ENCODE measurements at places on chromosomes 3 and 15.

DNA sequence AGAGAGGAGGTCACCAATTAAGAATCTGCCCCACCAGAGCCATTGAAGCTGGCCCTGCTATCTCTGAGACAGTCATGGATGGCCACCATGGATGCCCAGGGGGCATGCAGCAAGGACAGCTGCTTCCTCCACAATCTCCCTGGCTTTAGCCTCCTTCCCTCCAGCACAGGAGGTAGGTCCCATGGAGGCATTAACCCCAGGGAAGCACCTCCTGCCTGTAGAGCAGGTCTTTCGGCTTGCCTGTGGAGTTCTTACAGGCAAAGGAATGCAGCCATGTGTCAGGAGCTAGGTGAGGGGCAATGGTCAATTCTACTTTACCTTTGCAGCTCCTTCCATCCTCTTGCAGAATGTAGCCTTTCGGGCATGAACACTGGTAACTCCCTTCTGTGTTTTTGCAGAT is 93.8 kb downstream of the DUT start:
- no peak for DNase-seq

DNA sequence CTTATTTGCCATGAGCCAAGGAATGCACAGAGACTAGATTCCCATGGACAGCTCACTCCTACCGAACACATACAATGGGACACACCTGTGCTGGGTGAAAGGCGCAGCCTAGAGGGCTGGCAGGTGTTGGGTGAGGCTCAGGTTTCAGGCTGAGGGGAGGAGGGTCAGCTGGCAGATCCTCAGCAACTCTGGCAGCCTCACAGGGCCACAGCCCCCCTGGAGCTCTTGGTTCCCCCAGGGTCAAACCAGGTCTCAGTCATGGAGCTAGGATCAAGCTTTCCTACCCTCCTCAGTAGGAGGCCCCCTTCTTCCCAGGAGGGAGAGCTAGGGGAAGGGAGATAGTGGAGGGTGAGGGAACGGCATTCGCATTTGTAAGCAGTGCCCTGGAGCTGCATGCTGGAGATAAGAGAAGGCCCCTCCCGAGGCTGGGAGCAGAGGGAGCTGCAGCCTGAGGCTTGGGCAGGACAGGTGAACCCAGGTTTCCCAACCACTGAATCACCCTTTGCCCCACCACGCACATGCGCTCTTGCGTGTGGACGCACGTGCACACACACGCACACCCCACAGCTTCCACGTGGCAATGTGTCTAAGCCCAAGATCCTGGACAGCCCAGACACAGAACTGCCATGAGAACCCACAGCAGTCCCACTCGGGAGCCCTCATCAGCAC is 26.3 kb upstream of the TFRC start:
- DNase-seq, result no peak

- no peak for DNase-seq
Measured at GRCh38 chr3:129567176-129567705, 24.3 kb downstream of the H1-8 start.

- no peak for DNase-seq
Measured at GRCh38 chr15:91864664-91865063, 11.2 kb downstream of the SLCO3A1 start.

DNA sequence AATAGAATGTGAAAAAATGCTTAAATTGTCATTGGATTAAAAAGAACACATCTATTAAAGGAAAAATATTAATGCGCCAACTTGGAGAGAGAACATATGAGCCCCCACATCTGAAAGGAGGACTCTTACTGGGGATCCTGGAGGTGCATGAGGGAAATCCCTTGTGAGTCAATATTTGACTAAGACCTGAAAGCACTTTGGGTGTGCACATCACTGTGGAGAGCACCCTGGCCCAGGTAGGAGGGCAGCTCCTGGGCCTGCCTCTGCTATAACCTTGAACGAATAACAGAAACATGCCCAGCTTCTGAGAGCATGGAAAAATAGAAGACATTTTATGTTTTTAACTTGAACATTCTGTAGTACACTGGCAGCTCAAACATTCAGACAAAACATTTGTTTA is 199.8 kb downstream of the GAP43 start:
- DNase-seq, result no peak

DNA sequence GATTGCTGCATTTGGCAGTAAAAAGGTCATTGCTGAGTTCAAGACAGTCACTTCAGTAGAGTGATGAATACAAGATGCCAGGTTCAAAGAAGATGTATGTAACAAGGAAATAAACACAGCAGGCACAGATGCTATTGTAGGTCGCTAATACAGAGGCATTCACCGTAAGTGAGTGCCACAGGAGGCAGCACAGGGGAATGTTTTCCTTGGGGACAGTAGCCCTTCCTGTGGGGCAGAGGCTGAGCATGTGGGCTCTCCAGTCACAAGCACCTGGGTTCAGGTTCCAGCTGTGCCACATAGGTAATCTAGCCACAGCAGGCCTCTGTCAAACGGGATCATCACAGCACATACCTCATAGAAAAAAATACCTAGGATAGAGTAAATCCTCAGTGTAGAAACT is 86.3 kb downstream of the RSL24D1 start:
- DNase-seq, result no peak

DNA sequence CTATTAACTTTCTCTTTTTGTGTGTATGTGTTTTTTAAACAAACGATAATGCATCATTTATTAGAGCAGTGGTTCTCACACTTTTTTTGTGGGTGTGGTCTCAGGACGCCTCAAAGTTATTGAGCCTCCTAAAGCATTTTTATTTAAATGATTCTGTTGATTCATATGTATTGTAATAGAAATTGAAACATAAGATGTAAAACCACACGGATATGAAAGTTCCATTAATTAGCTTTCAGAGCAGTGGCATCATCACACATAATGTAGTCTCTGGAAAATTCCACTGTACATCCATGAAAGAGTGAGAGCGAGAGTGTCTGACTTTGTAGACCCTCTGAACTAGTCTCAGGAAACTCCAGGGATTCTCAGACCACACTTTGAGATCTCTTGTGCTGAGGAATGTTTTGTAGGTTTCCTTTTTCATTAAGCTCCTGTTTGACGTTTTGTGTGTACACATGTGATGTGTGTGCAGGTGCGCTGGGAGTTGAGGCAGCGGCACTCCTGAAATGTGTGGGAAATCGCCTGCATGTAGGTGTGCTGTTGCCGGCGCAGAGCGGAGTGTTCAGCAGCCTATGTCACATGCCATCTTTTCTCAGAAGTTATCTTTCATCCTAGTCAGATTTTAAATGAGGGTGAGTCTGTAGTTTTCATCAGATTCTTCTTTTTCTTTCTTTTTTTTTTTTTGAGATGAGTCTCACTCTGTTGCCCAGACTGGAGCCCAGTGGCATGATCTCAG is 5.3 kb upstream of the TRAK1 start:
- DNase-seq, result no peak

- no peak for DNase-seq
Measured at GRCh38 chr3:150268426-150269391, 139.4 kb upstream of the TSC22D2 start.

GRCh38 chr15:25246641-25247406 is 192.0 kb downstream of the UBE3A start:
- DNase-seq, result no peak

GRCh38 chr3:76991165-76991564 is 48.7 kb upstream of the ROBO2 start:
- DNase-seq, result no peak

GRCh38 chr3:31629054-31629453 is 96.3 kb downstream of the STT3B start:
- no peak for DNase-seq

GRCh38 chr3:72682936-72683452 is 165.3 kb downstream of the SHQ1 start:
- no peak for DNase-seq

GRCh38 chr15:87573039-87573438 is 683.5 kb downstream of the NTRK3 start:
- no peak for DNase-seq

GRCh38 chr15:22795206-22796063 is 9.0 kb downstream of the NIPA1 start:
- DNase-seq, result no peak

DNA sequence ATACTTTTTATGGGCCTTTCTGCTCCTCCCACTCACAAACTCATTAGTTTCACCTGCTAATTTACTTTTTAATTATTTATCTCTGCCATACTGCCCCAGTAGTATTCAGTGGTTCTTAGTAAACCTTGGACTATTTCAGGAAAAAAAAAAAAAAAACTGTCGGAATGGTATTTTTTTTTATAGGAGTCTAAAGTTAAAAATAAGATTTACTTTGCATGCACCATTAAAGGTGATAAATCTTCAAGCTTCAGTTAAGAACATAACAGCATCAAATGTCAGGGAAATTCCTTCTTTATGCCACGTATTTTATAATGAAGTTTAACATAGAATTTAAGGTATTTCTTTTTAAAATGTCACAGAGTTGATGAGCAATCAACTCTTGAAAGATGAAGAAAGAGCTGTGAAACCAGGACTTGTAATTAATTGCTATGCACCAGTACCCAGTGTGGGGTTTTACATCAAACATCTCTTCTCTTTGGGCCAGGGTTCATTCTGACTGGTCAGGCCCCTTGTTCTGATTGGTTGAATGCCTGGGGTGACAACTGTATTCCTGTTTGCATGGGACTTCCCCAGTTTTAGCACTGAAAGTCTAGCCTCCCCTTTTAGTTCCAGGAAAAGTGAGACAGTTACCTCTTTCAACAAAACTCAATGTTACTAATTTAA is 40.3 kb upstream of the PTPRG start:
- no peak for DNase-seq

DNA sequence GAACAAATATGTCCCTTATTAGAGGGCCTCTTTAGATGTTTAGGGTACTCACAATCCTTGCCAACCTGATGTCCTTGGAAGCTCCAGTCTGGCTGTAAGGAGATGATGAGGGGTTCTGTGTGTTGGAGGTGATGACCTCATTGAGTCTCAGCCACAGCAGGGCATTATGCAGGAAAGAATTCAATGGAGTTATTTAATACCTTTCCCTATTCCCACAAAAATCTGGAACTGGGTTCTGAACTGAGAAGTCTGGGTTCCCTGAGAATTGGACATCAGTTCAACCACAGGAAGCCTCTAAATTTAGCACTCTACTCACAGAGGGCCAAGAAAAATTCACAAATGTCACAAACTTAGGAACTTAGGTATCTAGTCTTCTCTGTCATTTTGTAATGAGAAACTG is 36.9 kb downstream of the SLC35A5 start:
- no peak for DNase-seq

- DNase-seq, result no peak
Measured at GRCh38 chr3:32575451-32576113, 4.9 kb upstream of the DYNC1LI1 start.

- DNase-seq, result no peak
Measured at GRCh38 chr3:139647866-139648435, 29.8 kb downstream of the NMNAT3 start.

DNA sequence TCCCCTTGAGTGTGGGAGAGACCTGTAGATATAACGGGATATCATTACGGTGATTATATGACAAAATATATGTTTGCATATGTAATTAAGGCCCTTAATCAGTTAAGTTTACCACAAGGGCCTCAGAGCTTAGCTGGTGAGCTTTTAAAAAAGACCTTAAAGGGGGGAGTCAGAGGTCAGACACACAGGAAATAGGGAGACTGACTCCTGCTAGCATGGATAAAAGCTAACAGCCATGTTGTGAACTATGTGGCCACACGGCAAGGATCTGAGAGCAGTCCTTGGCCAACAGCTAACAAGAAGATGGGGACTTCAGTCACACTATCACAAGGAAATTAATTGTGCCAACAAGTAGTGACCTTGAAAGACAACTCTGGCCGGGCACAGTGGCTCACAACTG is 3.1 kb downstream of the STAG1 start:
- no peak for DNase-seq

DNA sequence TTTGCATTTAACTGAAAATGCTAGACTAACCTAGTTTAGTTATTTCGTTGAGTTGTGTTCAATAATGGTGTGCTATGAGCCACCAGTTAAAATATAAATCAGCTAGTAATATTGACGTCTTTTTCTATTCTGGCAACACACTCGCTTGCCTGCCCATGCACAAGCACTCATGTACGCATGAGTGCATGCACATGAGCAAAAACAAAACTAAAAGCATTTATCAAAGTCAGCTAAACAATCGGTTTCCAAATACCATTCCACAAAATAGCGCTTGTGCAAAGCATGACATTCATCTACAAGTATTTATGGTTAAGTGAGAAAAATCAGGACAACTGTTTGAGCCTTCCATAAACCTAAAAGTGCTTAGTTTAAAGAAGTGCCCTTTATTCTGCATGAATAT is 13.1 kb upstream of the SAMMSON start:
- DNase-seq, result no peak

GRCh38 chr15:100544338-100544841 is 15.6 kb upstream of the CERS3 start:
- DNase-seq, result no peak

DNA sequence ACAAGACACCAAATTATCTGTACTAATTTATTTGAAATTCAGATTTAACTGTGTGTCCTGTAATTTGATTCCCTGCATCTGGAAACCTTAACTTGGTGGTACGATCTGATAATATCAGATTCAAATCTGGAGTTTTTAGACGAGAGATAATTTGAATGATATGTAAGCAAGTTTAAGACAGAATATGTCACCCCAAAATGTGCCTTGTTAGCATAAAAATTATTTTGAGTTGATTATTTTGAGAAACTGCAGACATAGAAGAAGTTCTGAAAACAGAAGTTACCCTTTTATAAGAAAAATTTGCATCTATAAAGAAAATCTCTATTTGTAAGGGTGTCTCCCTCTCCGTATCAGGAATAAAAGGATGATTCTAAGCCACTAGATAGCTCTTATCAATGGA is 1202.8 kb downstream of the ROBO2 start:
- DNase-seq, result no peak

DNA sequence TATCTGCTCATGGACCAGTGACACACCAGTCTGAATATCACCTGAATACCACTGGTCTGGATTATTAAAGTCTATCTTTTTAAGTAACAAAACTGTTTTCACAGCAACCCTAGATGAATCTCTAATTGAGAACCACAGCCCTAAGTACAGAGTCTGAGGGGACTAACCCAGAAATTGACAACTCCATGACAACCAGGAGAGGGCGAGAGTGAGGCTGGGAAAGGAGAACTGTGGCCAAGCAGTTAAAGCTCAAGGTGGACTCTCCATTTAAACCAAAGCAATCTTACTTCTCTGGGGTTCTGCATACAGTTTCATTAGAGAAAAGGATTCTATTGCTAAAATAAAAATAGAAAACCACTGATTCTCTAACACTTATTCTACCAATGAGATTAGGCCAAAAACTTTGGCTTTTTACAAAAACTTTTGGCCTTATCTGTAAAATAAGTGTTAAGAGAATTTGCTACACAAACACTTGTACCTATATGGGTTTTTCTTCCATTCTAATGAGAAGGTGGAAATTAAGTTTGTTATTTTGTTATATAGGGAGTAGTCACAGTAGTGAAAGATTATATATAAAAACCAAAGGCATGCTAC is 11.4 kb downstream of the NEK10 start:
- peak; percentile 79 for DNase-seq

Measured in Jurkat, Clone E6-1 (cell line).